ENCODE measurements at places on chromosomes 7 and 10.

GRCh38 chr7:41877118-41877517, 174.2 kb upstream of the INHBA start:
- DNase-seq = no peak

DNA sequence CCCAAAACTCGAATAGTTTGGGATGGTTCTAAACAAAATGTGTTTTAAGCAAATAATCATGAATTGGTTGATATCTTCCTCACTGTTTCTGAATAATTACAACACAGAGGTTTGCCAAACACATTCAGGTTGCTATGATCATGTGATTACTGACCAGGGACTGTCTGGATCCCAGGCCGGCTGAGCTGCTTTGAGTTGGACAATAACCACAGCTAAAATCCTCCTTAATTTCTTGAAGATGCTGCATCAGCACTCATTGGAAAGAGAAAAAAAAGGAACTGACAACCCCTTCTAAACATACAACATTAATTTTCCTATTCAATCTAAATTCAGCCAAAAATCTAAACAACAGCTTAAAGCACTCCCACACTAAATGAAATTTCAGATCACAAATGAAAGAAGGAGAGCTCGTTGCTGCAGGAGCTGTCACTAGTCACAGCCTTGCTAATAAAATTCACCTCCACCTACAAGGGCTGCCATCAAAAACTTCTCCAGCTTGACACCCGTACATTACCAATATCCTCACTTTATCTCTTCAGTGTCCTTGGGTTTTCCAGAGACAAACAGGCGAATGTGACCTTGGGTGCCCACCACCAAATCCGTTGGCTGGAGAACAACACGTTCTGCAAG, 560.2 kb downstream of the KCNMA1 start:
- DNase-seq = no peak

- DNase-seq = no peak
These were observed 25.2 kb downstream of the IRF5 start for GRCh38 chr7:128962899-128963298.

DNA sequence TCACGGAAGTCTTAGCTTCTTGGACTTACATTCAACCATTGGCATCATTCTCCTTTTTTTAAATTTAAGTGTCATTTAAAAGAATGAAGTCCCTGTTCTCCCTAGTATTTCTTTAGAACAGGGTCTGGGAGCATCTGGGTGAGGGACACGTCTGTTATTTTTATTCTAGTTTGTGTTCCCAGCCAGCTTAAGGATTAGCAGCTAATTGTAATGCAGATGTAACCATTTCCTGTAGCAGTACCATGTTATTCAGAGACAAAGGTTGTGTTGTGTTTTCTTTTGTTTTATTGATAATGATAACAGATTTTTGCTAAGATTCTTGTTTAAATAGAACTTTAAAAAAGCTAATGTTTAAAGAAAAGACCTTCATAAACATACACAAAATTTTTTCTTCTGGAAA, 34.3 kb downstream of the BMS1 start:
- DNase-seq = no peak

GRCh38 chr10:96585736-96586418, 935 bp downstream of the TM9SF3 start:
- no peak for DNase-seq

- DNase-seq = no peak
These were observed 41.9 kb upstream of the NXPH1 start for GRCh38 chr7:8391353-8392062.

DNA sequence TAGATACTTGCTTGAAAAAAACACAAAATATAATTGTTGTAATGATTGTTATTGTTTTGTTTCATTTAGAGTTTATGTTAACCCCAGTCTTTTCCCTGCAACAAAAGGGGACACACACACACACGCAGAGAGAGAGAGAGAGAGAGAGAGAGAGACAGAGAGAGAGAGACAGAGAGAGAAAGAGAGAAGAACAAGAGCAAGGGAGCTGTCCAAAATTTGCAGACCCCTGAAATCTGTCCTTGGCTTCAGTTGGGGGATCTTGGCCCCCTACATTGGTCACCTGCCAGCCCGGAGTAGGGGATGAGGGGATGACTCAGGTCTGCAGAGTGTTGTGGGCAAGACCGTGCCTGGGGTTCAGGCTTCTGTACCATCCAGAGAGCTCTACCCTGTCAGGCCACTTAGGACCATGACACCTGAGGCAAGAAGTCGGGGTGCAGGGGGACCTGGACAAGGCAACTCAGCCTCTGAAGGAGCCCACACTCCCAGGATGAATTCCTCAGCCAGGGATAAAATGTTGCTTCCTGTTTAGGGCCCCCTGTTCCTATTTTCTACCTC, 73.1 kb downstream of the RAMP3 start:
- DNase-seq = no peak

GRCh38 chr10:10798102-10798863, 219.4 kb upstream of the CELF2 start:
- DNase-seq = no peak

DNA sequence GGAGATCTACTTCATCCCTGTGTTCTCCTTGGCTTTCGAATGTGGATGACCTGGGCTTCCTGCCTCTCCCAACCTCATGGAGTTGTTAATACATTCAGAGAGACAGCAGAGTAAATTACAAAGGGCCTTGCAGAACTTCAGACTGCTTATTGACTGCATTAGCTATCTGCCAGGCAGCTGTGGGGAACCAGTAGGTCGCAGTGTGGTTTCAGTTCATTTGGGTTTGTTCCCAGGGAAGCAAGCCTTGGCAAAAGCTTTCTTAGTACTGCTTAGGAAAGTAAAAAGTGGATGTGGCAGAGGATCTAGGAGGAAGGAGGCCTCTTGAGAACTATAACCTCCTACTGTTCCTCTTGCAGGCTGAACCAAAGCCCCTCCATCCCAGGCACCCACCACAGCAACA, 9.2 kb downstream of the NPFFR1 start:
- no peak for DNase-seq
